ENCODE measurements at places on chromosomes 4 and X.

DNA sequence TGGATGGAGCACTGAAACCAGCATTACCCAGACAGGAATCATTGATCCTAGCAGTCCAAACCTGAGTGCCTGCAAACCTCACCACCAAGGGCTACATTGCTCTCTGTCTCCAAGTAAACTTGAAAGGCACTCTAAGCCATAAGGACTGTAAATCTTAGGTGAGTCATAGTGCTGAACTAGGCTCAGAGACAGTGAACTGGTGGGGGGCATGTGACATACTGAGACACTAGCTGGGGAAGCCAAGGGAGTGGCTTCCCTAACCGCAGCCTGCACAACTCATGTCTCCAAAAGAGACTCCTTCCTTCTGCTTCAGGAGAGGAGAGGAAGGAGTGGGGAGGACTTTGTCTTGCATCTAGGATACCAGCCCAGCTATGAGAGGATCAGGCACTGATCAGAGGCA lies 235.5 kb upstream of the ACTRT1 start:
- no peak for DNase-seq

GRCh38 chrX:13248867-13249486 lies 70.9 kb downstream of the ATXN3L start:
- DNase-seq = no peak

GRCh38 chrX:134725103-134725690 lies 66.9 kb upstream of the PLAC1 start:
- DNase-seq = no peak

GRCh38 chr4:24801136-24801855 lies 5.9 kb downstream of the SOD3 start:
- DNase-seq = no peak

DNA sequence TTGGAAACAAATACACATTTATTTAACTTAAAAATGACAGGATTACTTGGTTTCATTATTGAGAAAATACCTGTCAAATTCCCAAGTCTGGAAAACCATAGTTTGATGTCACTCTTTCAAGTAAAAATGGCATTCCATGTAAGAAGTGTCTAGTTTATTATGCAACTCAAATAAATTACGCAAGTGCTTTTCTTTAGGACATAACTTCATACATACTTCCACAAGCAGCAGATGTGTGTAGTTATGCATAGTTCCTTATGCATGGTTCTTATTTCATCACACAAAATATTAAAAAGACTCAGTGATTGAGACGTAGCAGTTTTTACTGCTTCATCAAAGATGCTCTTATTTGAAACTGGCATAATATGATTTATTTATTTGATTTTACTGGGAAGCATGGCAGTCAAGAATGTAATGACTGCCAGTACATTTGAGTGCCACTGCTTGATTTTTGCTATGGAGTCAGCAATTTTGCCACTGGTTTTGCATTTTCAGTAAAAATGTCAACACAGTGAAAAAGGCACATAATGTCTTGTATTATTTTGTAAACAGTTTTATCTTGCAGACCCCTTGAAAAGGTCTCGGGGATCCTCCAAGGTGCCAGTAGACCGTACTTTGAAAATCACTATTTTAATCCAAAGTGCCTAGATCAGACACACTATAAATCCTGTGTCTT lies 62.1 kb downstream of the CLCN3 start:
- DNase-seq = no peak

DNA sequence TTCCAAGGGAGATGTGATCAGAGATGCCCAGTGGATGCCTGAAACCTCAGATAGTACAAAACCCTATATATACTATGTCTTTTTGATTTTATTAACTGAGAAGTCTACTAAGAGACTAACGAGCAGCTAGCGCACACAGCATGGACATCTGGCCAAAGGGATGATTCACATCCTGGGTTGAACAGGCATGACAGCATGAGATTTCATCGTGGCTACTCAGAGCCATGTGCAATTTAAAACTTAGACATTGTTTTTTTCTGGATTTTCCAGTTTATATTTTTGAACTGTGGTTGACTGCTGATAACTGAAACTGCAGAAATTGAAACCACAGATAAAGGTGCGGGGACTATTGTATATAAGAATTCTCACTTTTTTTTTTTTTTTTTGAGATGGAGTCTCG lies 2252.9 kb upstream of the AGA start:
- no peak for DNase-seq

- no peak for DNase-seq
Measured at GRCh38 chrX:32597777-32598176, 613.6 kb downstream of the DMD start.

DNA sequence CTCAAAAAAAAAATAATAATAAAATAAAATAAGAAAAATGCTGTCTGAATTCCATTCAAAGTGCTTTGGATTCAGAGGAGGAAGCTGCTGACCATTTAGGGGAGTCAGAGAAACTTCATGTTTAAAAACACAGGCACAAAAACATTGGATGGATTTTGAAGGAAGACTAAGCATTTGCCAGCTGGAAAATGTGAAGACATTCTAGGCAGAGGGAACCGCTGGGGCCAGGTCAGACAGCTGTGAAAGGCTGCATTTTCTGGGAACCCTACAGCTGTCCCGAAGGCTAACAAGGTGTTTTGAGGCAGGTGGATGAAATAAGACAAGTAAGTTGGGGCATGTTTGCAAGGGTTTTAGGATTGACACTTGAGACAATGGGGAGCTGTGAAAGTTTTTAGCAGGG lies 38.6 kb downstream of the ING2 start:
- no peak for DNase-seq

GRCh38 chrX:39813631-39814277 lies 284.0 kb downstream of the BCOR start:
- DNase-seq = no peak

- no peak for DNase-seq
Measured at GRCh38 chr4:169208090-169208455, 62.7 kb downstream of the SH3RF1 start.

DNA sequence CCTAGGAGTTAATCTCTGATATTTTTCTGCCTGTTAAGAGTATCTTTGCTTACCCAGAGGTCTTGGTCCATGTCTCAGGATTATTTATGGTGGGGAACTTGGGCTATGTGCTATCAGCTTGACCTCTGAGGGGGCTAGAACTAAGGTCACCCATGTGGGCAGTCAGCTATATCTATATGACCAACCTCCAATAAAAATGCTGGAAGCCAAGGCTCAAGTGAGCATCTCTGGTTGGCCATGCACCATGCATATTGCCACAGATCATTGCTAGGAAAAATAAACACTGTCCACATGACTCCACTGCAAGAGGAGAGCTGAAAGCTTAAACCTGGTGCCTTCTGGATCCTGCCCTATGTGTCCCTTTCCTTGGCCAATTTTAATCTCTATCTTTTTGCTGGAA lies 196.5 kb upstream of the SLC7A11 start:
- no peak for DNase-seq

DNA sequence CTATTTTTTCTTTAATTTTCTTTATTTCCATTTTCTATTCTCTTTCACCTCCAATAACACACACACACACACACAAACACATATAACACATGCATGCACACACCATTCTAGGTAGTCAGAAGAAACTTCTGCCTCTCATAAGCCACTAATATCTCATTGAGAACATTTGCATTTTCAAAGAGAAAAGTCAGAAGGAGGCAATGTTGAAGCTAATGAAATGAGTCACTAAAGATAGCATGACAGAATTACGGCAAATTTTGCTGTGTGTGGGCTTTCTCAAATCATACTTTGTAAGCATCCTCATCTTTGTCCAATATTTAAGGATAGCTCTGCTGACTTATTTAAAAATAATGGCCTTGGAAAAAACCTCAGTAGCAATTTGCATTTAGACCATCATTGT lies 291.3 kb downstream of the GUCY2F start:
- DNase-seq = no peak

DNA sequence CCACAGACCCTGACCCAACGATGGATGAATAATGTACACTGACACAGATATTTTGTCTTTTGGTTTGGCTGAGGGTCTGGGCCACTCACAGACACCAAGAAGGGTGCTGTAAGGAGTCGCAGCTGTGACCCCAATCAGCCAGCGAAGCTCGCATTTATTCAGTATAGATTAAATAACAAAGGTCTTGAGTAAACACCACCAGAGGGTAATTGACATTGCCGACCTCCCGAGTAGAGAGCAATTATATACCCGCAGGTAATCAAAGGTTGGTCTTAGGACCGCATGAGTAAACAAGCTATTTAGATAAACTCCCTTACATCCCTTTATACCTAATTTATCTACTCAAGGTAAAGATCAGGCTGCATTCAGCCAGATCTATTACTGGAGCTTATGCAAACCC lies 297.1 kb downstream of the ADAM29 start:
- no peak for DNase-seq

GRCh38 chr4:121277194-121278105 lies 103.4 kb downstream of the QRFPR start:
- no peak for DNase-seq

- no peak for DNase-seq
Measured at GRCh38 chr4:123990310-123990870, 593.8 kb downstream of the SPRY1 start.

DNA sequence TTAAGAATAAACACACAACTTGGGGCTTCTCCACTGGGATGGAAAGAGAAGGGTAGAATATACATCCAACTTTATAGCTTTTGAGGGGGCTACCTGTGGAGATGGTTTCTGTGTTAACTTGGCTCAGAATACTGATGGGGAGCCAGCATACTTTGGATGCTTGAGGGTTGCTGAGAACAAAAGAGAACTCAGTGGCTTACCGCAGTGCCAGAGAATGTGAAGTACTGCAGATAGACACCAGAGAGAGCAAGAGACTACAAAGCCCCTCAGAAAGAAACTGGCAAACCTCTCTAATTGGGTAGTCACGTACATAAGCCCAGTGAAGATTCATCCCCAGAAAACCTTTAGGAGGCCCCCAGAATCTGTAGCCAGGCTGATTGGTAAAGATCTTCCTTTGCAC lies 214.4 kb downstream of the DCHS2 start:
- no peak for DNase-seq

DNA sequence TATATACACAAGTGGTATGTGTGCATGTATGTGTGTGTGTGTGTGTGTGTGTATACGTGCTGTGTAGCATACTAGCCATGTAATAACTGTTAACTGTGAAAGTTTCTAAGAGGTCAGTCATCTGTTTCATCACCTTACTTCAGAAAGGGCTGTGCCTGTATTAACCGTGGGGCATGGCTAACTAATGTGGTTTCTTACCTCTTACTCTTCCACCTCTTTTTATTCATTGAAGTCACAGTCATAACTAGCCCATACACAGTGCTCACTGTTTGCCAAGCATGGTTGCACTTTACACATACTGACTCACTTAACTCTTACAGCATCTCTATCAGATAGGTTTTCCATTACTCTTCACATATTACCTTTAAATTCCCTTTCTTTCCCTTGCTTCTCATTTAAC lies 23.7 kb upstream of the LRAT start:
- DNase-seq = no peak

DNA sequence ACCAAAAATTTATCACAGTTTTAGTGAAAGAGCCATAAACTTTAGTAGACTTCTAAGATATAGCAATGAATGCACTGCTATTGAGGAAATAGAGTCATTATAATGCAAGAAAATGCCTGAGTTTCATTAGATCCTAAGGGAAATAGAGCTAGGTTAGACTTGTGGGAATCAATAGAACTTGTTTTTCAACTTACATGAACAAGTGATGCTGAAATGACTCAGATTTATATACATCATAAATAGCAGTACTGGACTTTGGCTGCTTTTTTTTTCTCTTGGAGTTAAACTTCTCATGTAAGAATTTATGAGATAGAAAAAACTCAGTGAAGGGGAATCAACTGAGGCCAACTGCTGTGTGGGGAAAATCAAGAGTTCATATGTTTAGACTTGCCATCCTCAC lies 216.5 kb upstream of the AADAT start:
- no peak for DNase-seq

DNA sequence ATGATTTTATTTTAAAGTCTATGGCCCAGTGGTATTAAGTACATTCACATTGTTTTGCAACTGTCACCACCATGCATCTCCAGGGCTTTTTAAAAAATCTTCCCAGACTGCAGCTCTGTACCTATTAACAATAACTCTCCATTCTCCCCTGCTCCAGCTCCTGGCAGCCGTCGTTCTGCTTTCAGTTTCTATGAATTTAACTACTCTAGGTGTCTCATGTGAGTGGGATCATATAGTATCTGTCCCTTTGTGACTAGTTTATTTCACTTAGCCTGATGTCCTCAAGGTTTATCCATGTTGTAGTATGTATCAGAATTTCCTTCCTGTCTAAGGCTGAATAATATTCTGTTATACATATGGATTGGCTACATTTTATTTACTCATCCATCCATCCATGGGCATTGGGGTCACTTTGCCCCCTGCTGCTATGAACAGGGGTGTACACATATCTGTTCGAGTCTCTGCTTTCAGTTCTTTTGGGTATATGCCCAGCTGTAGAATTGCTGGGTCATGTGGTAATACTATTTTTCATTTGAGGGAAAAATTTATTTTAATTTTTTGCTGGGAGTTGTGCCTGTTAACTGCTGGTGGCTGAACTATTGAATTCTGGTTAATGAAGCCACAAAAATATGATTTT lies 131.3 kb downstream of the ARHGAP10 start:
- DNase-seq = no peak

GRCh38 chrX:108537005-108537404 lies 97.4 kb downstream of the COL4A5 start:
- no peak for DNase-seq

DNA sequence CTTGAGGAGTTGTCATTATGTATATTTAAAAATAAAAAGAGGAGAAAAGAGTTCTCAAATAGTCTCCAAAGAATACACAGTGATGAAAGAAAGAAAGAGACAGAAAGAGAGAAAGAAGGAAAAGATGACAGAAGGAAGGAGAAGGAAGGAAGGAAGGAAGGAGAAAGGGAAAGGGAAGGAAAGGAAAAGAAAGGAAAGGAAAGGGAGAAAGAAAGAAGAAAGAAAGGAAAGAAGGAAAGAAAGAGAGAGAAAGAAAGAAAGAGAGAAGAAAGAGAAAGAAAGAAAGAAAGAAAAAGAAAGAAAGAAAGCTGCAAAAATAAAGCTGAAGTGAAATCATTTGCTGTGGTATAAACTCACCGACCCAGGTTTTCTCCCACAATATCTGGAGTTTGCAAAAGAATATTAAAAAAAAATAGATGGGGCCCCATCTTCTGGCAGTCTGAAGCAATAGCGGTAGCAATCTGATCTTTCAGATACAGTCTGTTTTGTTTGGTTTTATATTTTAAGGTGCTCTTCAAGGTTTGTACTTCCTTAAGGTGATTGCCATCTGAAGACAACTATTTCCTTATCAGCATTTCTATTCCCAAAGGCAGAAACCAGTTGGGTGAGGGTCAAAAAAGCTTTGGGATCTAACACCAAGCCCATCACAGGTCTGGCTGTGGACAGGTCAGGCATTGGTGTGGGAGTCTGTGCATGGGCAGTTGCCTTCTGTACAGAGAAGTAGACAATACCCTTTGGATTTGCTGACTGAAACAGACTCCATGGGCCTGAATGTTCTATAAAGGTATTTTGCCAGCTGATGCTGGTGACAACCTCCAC lies 160.4 kb downstream of the CPEB2 start:
- DNase-seq = no peak

- DNase-seq = no peak
Measured at GRCh38 chr4:82785611-82786400, 12.8 kb downstream of the SCD5 start.

DNA sequence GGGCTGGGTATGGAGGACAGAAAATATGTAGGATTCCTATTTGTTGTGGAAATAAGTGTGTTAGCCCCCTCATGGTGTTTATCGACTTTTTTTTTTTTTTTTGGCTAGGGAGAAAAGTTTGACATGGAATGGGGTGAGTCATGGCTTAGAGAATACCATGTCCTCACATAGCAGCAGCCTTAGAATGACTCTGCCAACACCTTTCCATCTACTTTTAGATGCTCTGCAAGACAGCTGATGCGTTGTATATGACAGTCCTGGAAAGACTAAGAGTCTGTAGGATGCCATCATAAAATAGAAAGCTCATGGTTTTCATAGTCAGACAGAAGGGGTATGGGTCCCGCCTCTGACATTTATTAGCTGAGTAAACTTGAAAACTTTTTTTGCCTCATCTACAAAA lies 37.7 kb downstream of the MTTP start:
- no peak for DNase-seq
